ENCODE measurements at places on chromosomes 7 and 10. TPM values are rescaled to one million over a fixed set of nuclear protein-coding genes. Genes with fewer than 3 reads are reported as not detected.

The IL2RA gene
- not detected for total RNA-seq

The ASZ1 gene
- total RNA-seq: not detected

The ZNF467 gene
- 5.0 TPM for total RNA-seq

The CACUL1 gene
- total RNA-seq: 21.4 TPM

The MUC3A gene
- total RNA-seq: not detected

The GSTO2 gene
- 0.65 TPM for total RNA-seq

The RADIL gene
- total RNA-seq: 2.0 TPM

The PNLIPRP3 gene
- not detected for total RNA-seq

The NANOS1 gene
- 0.60 TPM for total RNA-seq

The TBX20 gene
- not detected for total RNA-seq

The PRKCQ gene
- total RNA-seq: 0.44 TPM

The PLXDC2 gene
- total RNA-seq: 0.87 TPM

The ITIH2 gene
- total RNA-seq: not detected

The ALOX5 gene
- total RNA-seq: not detected

The GPR85 gene
- 0.20 TPM for total RNA-seq

The CAV2 gene
- total RNA-seq: 141 TPM

The HOGA1 gene
- total RNA-seq: under 0.01 TPM

The NET1 gene
- total RNA-seq: 19.4 TPM

The MRLN gene
- not detected for total RNA-seq

The TAC1 gene
- total RNA-seq: not detected

The NUTM2A gene
- total RNA-seq: 0.20 TPM

The VGF gene
- not detected for total RNA-seq

The SH2D4B gene
- not detected for total RNA-seq

The CYP3A7 gene
- not detected for total RNA-seq

The CAMK1D gene
- total RNA-seq: 1.4 TPM

The PHYHIPL gene
- not detected for total RNA-seq

The AGR3 gene
- total RNA-seq: not detected

The UTF1 gene
- total RNA-seq: not detected

The NEUROD6 gene
- not detected for total RNA-seq

The IKZF1 gene
- total RNA-seq: under 0.01 TPM

The FZD8 gene
- 24.6 TPM for total RNA-seq

The C10orf71 gene
- not detected for total RNA-seq

The NUDT5 gene
- 34.4 TPM for total RNA-seq

The TFEC gene
- total RNA-seq: 1.3 TPM

The SEMA3C gene
- total RNA-seq: 6.1 TPM

The ITPRID1 gene
- total RNA-seq: not detected

The MOSPD3 gene
- total RNA-seq: 5.2 TPM

The NAT16 gene
- not detected for total RNA-seq

The FFAR4 gene
- total RNA-seq: not detected

The FKBP6 gene
- total RNA-seq: not detected

The FRAT1 gene
- 5.8 TPM for total RNA-seq

The SPDYE1 gene
- not detected for total RNA-seq

The WDFY4 gene
- total RNA-seq: 0.87 TPM

The LIPF gene
- not detected for total RNA-seq

The SPOCK2 gene
- 3.0 TPM for total RNA-seq

The AMPH gene
- not detected for total RNA-seq

The MMD2 gene
- total RNA-seq: not detected

The ERVW-1 gene
- total RNA-seq: not detected

The NFE2L3 gene
- total RNA-seq: 10.3 TPM

The EPHA1 gene
- total RNA-seq: 0.20 TPM

The TMEM270 gene
- total RNA-seq: not detected

The CLDN3 gene
- 0.44 TPM for total RNA-seq

The RBM48 gene
- 10.9 TPM for total RNA-seq

The DPYSL4 gene
- 11.8 TPM for total RNA-seq

The PTPRZ1 gene
- not detected for total RNA-seq

The ETV1 gene
- total RNA-seq: 5.0 TPM
